ENCODE measurements at places on chromosomes 1 and 21. TPM values are rescaled to one million over a fixed set of nuclear protein-coding genes. Genes with fewer than 3 reads are reported as not detected.

LRP8 gene
- total RNA-seq: 54.8 TPM

PTPRC gene
- not detected for total RNA-seq

CDC14A gene
- 2.3 TPM for total RNA-seq

GBP4 gene
- total RNA-seq: 0.05 TPM

TSPEAR gene
- total RNA-seq: not detected

C1orf94 gene
- total RNA-seq: not detected

STPG1 gene
- 6.7 TPM for total RNA-seq

RNU1-3 gene
- not detected for total RNA-seq

CFAP74 gene
- total RNA-seq: not detected

NUDT4B gene
- 0.43 TPM for total RNA-seq

OR2T2 gene
- total RNA-seq: not detected

EVA1C gene
- 36.8 TPM for total RNA-seq

ZSCAN20 gene
- total RNA-seq: 1.9 TPM

SHCBP1L gene
- total RNA-seq: not detected

ERMAP gene
- 4.6 TPM for total RNA-seq

SPRR2G gene
- total RNA-seq: not detected

KRTAP13-2 gene
- not detected for total RNA-seq

RGS7 gene
- total RNA-seq: 0.03 TPM

TEDDM1 gene
- total RNA-seq: not detected

PRELP gene
- not detected for total RNA-seq

NR1I3 gene
- total RNA-seq: not detected

SPRR4 gene
- not detected for total RNA-seq

KRTAP10-12 gene
- total RNA-seq: not detected

CDK11A gene
- total RNA-seq: 25.2 TPM

C1orf146 gene
- total RNA-seq: not detected

HFM1 gene
- 0.09 TPM for total RNA-seq

LCE2C gene
- not detected for total RNA-seq

HSD3B1 gene
- total RNA-seq: not detected

GPR3 gene
- 1.9 TPM for total RNA-seq

ASPM gene
- 30.2 TPM for total RNA-seq

Data from A549 treated with DMSO at 1 μM for 4 hours (cell line).